Endodermal cell (in vitro differentiated cells): ENCODE measurements at places on chromosomes 1 and 21. TPM values are rescaled to one million over a fixed set of nuclear protein-coding genes. Genes with fewer than 3 reads are reported as not detected.
A peak's percentile ranks its signal among the peaks of the same experiment; 100 is the strongest.

GRCh38 chr1:33119532-33120217, 38.7 kb downstream of the AZIN2 start:
- peak; percentile 84 for DNase-seq
- no peaks in the 10 kb centered on the region for H3K4me1 ChIP-seq
- no peak overlapping the region for H3K4me3 ChIP-seq

- no peak overlapping the region for H3K4me3 ChIP-seq
- no peaks in the 10 kb centered on the region for H3K27me3 ChIP-seq
Observed at GRCh38 chr1:174068000-174068399, 45.8 kb upstream of the RC3H1 start.

CFAP45 gene
- total RNA-seq, result 0.49 to 1.2 TPM (median 1.1 TPM) in 3 replicates

F13B gene
- total RNA-seq, result not detected in 3 replicates

KDF1 gene
- 17.2 and 17.9 TPM in 2 replicates for total RNA-seq

TRPM2 gene
- total RNA-seq, result 1.6 and 2.1 TPM in 2 replicates
